ENCODE measurements at places on chromosomes 2 and 18. TPM values are rescaled to one million over a fixed set of nuclear protein-coding genes. Genes with fewer than 3 reads are reported as not detected.

- DNase-seq, result no peak
Observed at GRCh38 chr2:27738349-27739057, 33.0 kb upstream of the MRPL33 start.

GRCh38 chr2:127659408-127660290 is 13.7 kb downstream of the GPR17 start:
- peak; percentile 59 for DNase-seq

GRCh38 chr18:42611134-42611533 is 504.4 kb downstream of the RIT2 start:
- DNase-seq, result no peak

DNA sequence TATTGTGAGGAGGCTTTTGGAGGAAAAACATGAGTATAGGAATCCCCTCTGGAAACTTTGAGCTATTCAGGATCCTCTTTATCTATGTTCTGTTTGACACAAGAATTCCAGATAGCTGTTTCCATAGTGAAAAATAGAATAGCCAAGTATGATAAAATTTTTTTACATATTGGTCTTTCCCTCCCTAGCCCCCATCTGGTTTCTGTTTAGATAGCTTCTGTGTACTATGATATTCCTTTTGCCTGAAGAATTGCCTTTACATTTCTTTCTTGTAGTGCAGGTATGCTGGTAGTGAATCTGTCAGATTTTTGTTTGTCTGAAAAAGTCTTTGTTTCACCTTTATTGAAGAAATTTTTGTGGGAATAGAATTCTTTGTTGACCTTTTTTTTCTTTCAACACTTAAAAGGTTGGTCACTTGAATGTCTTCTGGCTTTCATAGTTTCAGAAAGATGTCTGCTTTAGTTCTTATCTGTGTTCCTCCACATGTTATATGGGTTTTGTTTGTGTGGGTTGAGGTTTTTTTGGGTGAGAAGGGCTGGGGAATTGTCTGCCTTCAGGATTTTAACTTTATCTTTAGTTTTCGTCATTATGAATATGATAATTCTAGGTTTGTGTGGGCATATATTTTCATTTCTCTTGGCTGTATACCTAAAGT is 29.9 kb upstream of the FBLN7 start:
- DNase-seq, result no peak

DNA sequence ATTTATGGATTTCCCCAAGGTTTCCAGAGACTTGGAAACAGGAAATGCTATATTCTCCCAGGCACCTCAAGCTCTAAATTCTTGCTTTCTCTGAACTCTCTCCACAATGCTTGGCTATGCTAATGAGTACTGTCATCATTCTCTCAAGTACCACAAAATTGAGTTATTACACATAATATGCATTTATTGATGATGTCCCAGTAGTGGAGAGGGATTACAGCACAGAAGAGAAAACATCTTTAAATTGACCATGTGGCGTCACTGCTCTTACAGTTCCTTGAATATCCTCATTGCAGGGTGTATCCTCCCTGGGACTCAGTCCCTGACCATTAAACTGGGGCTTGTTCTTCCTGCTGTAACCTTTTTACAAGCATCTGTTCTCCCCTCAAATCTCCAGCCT is 681.1 kb upstream of the FANCL start:
- no peak for DNase-seq

GRCh38 chr2:187505065-187505672 is 49.1 kb downstream of the TFPI start:
- no peak for DNase-seq

GRCh38 chr2:197130318-197130717 is 180.3 kb downstream of the ANKRD44 start:
- no peak for DNase-seq

GRCh38 chr2:26577442-26578112 is 63.6 kb downstream of the CIB4 start:
- peak; percentile 63 for DNase-seq

GRCh38 chr2:98324181-98324580 is 22.1 kb upstream of the CNGA3 start:
- DNase-seq, result no peak

DNA sequence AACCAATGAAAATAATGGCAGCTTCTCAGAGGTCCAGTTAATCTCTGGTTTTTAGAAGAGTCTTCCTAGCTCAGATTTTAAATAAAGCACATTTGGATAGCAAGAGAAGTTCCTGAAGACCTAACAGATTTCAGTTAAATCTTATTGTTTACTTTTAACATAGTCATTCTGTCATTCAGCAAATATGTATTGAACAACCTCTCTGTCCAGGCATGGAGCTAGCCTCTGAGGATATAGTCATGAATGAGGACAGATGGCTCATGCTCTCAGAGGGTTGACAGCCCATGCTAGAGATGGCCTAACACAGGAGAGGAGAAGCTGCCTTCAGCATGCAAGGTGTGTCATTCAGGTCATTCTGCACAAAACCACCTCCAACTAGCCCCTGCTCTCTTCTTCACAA is 6.2 kb downstream of the CCBE1 start:
- DNase-seq, result no peak

GRCh38 chr2:56483081-56483480 is 299.3 kb downstream of the CCDC85A start:
- no peak for DNase-seq

The AOX1 gene
- 28.7 TPM for total RNA-seq

The TMEM247 gene
- total RNA-seq, result not detected

The CNTNAP5 gene
- not detected for total RNA-seq

All from upper lobe of left lung (tissue), 6 donors.